ENCODE measurements at places on chromosomes 7 and 10.

DNA sequence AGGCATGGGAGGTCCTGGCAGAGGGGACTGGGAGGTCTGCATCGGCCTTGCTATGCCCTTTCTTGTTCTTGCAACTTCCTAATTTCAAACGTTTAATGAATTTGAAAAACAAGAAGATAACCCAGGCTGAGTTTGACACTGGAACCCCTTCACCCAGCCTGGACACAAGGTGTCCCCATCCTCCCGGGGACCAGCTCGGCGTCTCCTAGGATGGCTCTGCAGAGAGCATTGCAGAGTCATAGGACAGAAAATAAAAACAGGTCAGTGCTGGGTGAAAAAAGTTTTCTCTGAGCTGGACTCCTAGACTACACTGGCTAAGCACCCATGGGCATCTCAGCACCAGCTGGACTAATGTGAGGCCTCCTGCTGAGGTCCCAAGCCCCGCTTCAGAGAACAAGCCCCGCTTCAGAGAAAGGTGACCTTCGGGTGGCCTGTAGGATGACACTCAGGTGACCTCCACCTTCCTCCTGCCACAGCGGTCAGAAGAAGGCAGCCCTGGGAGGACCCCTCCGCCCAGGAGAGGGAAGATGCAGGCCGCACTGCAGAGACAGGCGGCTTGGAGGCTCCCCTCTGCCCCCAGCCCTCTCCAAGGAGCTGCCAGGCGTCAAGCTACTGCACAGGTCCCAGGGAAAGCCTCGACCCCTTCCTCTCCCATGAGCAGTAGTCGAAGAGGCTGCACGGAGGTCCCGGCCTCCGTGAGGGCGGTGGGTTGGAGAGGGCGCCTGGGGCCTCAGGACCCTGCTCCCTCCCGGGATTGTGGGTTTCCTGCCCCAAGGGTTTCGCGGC, 9.3 kb upstream of the UNCX start:
- DNase-seq = no peak

GRCh38 chr10:98424295-98425254, 9.6 kb upstream of the PYROXD2 start:
- DNase-seq = no peak

DNA sequence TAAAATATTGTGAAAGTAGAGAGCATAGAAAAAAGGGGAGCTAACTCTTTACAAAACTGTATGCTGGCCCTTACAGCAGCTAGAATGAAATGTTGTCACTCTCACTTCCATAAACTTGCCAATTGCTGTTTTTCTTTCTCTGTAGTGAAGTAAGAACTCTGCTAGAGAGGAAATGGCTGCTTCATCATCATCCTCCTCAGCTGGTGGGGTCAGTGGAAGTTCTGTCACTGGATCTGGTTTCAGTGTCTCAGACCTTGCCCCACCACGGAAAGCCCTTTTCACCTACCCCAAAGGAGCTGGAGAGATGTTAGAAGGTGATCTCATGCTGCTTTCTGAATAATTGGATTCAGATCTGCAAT, 7.6 kb upstream of the ASCC1 start:
- DNase-seq = no peak

DNA sequence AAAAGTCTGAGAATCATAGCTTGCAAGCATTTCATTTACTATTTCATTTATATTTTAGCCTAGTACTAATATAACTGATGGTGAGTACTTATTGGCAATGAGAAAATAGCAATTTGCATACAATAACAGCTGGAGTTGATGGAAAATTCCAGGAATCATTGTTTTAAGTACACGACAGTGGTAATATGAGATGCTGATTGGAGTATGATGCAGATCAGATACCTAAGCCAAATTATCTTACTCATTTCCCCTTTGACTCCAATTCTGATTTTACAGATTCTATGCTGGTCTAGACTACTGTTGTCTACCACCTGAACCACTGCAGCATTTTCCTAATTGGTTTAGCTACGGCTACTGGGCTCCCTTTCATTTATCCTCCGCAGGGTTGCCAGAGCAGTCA, 36.7 kb downstream of the GNG11 start:
- no peak for DNase-seq

DNA sequence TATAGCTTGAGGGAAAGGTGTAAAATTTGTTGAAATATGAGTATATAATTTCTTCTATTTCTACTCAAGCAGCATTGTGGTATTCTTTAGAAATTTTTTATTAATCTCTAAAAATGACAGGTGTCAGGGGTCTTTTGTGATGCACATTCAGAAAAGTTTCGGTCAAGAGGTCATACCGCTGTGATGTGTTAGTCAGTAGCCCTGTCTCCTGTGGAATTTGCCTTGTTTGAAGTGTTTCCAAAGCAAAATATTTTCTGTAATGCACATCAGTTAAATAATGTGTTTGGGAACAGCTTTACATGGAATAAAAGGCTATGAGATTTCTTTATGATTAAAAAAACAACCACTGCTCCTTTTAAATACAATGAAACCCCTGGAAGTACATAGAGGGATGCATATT, 35.8 kb downstream of the FOXP2 start:
- no peak for DNase-seq

- DNase-seq = no peak
Observed at GRCh38 chr7:16891338-16891737, 9.6 kb upstream of the AGR3 start.

- no peak for DNase-seq
Observed at GRCh38 chr7:88548399-88548798, 211.1 kb upstream of the ZNF804B start.

GRCh38 chr7:101747053-101747878, 70.2 kb upstream of the CUX1 start:
- DNase-seq = no peak

DNA sequence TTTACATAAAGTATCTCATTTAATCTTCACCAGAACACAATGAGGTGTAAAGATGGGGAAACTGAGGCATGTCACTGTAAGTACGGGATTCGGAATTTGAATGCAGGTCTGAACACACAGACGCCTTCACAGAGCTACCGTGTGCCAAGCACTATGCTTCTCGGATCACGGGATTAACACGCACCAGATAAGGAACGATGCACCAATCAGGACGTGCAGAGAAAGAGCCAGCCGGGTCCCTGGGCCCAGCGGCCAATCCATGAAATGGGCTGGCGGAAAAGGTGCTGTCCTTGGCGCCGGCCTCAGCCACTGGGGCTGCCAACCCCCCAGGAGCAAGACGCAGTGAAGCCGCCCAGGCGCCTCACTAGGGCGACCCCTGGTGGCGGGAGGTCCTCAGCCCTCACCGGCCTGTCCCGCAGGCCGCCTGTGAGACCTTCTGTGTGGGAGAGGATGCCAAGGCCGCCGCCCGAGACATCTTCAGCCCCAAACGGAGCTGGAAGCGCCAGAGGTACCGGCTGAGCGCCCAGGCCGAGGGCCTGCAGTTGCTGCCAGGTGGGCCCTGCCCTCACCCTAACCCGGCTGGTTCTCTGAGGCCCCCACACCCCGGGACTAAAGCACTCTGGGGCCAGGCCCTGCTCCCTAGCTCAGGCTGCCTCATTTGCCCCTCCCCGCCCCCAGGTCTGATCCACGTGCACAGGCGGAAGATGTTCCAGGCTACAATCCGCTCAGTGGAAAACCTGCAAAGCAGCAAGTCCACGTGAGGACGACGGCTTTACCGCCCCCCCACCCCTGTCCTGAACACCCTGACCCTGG, 15.6 kb downstream of the ATG9B start:
- DNase-seq = peak; percentile 52

- no peak for DNase-seq
Observed at GRCh38 chr10:7903851-7904250, 85.5 kb downstream of the TAF3 start.

DNA sequence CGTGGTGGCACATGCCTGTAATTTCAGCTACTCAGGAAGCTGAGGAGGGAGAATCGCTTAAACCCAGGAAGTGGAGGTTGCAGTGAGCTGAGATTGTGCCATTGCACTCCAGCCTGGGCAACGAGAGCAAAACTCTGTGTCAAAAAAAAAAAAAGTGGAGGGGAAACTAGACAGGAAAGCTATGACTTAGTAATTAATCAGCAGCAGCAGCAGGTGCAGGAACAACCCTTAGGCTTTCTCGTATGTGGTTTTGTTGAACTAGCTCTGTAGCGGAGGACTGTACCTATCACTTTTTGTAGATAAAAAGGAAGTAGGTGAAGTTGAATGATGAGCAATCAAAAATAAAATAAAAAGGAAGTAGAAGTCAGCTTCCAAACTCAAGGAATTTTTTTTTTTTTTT, 76.9 kb upstream of the KMT2C start:
- no peak for DNase-seq

DNA sequence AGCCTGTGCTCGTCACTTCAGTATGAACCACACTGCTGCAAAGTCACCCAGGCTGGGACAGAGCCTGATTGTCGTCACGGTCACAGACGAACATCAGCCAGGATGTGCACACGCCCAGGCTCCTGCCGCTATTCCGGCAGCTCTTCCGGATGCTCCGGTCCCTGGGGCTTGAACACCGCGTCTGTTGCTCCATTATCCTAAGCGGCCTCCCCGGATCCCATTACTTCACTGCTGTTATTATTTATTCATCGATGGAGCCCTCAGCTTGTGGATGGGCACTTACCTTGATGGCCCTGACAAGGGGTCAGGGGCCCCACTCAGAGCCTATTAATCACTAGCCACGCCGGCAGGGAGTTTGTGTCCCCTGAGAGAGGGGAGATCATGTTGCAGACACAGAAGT, 120.8 kb upstream of the PCBD1 start:
- DNase-seq = no peak

GRCh38 chr10:65348637-65349036, 1577.2 kb upstream of the LRRTM3 start:
- DNase-seq = no peak

GRCh38 chr10:131736321-131736980, 164.4 kb upstream of the PPP2R2D start:
- DNase-seq = no peak

DNA sequence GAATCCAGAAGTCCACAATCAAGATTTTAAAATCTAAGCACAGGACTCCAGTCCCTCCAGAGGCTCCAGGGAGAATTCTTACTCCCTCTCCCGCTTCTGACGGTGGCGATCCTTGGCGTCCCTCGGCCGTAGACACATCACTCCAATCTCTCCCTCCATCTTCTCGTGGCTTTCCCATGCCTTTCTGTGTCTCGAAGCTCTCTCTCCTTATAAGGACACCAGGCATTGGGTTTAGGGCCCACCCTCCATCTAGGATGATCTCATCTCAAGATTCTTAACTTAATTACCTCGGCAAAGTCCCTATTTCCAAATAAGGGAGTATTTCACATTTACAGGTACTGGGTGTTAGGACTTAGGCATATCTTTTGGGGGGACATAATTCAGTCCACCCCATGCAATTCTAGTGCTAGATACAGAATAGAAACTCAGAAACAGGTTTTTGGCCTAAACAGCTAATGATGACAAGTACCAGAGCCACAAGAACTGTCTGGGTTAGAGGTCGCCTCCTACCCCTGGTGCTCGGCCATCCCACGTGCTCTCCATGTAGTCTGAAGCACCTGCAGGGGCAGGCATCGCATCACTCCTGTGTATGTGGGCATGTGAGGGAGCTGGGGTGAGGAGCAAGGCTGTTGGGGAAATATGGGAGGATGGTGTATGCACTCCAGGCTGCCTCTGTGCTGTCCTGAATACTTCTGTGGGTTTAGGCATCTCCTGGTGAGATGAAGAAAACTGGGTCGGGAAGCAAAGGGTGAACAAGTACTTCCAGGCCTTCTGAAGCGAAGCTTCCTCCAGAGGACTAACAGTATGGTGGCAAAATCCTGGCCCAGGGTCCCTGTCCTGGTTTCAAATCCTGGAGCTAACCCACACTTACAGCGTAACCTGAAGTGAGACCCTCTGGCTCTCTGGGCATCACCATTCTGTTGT, 298.3 kb upstream of the ZMIZ1 start:
- no peak for DNase-seq

Measured in stimulated activated CD4-positive, alpha-beta T cell treated with anti-CD3 and anti-CD28 coated beads, TNF-alpha, amount 100 ng/mL, for 1 hour (primary cell).